ENCODE measurements at places on chromosomes 4 and X. TPM values are rescaled to one million over a fixed set of nuclear protein-coding genes. Genes with fewer than 3 reads are reported as not detected.

GRCh38 chr4:123701131-123701575, 304.6 kb downstream of the SPRY1 start:
- DNase-seq: no peak
- H3K4me3 ChIP-seq: no peak overlapping the region
- H3K36me3 ChIP-seq: no peaks in the 10 kb centered on the region
- no peaks in the 10 kb centered on the region for H3K4me1 ChIP-seq
- H3K27ac ChIP-seq: no peak overlapping the region

GRCh38 chrX:43656005-43656494, at the start of gene MAOA:
TSS of gene MAOA (plus strand) at chrX:43656299. CDS start at chrX:43656342, 43 bp downstream.
- peak; percentile 38 for DNase-seq
- peak within 1 kb of the TSS; percentile 48 for H3K27ac ChIP-seq
- peaks cover 3% of the 10 kb centered on the region for H3K4me1 ChIP-seq
- peaks cover 2% of the 10 kb centered on the region for H3K27me3 ChIP-seq
- H3K36me3 ChIP-seq: no peaks in the 10 kb centered on the region

The G3BP2 gene
- 179 TPM for total RNA-seq

The DACH2 gene
- total RNA-seq: not detected
